ENCODE measurements at places on chromosomes 12 and 14.

DNA sequence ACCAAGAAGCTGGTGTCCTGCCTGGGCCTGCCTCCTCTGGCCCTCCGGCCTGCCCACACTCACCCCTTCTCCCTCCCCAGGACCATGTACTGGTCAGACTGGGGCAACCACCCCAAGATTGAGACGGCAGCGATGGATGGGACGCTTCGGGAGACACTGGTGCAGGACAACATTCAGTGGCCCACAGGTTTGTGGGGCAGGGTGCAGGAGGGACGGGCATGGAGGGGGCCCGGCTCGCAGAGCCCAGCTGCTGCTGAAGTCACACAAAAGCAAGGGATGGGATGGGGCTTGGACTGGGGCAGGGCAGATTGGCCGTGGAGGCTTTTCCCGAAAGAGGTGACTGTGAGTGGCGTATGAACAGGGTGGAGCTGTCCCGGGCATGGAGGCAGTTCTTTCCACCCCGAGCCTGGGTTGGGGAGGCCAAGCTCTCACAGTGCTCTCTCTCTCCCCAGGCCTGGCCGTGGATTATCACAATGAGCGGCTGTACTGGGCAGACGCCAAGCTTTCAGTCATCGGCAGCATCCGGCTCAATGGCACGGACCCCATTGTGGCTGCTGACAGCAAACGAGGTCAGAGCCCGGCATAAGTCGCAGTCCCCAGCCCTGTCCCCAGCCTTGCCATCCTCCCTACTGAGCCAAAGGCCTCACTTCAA lies 7.8 kb upstream of the NXPH4 start:
- DNase-seq = no peak

GRCh38 chr14:99590746-99591555 lies 13.1 kb downstream of the CCDC85C start:
- no peak for DNase-seq

DNA sequence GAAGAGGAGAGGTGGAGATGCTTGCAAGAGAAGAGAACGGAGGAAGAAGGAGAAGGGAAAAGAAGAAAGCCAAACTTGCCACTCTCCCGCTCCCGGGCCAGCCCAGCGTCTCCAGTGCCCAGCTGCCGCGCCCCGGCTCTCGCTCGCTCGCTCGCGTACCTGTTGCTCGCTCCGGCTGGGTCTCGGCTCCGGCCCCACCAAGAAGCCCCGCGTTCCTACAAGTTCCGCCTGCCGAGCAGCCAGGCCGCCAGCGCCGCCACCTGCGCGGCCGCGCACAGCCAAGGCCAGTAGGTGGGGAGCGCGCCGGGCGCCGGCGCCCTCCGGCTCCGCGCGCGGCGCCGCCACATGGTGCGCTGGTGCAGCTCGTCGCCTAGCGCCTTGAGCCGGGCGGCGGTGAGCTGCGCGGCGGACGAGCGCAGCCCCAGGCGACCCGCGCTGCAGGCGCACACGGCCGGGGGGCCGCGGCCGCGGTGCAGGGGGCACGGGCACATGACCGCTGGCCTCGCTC lies 370 bp downstream of the HRK start:
- peak; percentile 69 for DNase-seq

GRCh38 chr12:71046215-71046614 lies 111.6 kb downstream of the TSPAN8 start:
- DNase-seq = no peak

GRCh38 chr14:105853907-105854599 lies 327.7 kb downstream of the TMEM121 start:
- DNase-seq = no peak

GRCh38 chr12:57754411-57755193 lies at the start of gene MARCHF9:
MARCHF9 (plus strand) TSS chr12:57755103; CDS start chr12:57755529, 426 bp downstream.
- peak; percentile 86 for DNase-seq

- DNase-seq = no peak
These were observed 75.9 kb upstream of the TMPO start for GRCh38 chr12:98439471-98439951.

DNA sequence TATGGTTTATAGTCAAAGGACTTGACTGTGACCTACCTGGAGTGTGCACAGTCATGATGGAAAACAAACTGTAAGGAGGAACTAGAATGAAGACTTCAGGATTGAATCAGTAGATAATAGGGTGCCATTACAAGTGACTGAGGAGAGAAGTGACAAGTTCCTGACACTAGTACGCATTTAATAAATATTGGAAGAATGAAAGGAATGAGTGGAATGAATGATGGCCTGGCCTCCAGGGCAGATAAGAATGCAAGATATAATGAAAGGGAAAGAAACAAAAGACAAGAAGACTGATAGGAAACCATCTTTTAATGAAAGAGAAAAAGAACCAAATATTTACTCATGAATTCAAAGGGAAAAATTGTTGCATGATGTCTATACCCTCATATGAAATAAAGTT lies 44.7 kb upstream of the NEDD1 start:
- no peak for DNase-seq

DNA sequence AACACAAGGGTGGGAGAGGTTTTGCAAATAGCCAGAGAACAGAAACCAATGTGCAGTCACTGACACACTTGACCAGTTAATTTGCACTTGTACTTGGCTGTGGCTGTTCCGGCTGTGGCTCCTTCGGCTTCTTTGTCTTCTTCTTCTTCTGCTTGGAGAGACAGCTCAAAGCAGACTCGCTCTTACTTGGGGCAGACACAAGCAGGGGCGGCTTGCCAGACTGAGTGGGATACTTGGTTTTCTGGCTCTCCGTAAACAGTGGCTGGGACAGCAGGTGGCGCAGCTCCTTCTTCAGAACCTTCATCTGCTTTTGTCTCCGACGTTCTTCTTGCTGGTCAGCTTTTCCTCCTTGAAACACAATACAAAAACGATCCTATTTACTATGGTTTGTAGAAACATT lies 25.0 kb downstream of the OTUB2 start:
- no peak for DNase-seq

GRCh38 chr12:3141339-3142321 lies 64.5 kb downstream of the TSPAN9 start:
- no peak for DNase-seq

- no peak for DNase-seq
These were observed 43.0 kb downstream of the LRIG3 start for GRCh38 chr12:58877243-58877743.

DNA sequence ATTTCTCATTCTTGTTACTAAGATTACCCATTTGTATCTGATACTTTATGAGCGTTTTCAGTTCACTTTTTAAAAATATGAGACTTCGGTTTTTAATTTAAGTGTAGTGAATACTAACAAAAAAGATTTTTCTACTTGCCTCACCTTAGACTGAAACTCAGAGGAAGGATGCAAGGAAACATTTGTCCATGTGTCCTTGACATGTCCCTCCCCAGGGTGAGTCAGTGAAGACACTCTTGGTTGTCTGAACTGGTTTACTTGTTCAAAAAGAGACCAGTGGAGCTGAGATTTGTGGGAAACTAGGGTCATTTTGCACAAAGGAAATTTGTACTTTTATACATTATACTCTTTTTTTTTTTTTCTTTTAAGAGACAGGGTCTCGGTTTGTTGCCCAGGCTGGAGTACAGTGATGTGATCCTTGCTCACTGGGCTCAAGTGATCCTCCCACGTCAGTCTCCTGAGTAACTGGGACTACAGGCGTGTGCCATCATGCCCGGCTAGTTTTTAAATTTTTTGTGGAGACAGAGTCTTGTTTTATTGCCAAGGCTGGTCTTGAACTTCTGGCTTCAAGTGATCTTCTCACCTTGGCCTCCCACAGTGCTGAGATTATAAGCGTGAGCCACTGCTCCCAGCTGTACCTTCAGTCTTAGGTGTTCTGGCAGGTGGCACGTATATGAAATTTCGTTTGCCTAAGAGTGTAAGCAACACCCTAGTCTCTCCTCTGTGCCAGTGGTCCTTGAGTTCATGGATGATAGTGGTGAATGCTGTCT lies 56.7 kb downstream of the PPFIBP1 start:
- DNase-seq = no peak

DNA sequence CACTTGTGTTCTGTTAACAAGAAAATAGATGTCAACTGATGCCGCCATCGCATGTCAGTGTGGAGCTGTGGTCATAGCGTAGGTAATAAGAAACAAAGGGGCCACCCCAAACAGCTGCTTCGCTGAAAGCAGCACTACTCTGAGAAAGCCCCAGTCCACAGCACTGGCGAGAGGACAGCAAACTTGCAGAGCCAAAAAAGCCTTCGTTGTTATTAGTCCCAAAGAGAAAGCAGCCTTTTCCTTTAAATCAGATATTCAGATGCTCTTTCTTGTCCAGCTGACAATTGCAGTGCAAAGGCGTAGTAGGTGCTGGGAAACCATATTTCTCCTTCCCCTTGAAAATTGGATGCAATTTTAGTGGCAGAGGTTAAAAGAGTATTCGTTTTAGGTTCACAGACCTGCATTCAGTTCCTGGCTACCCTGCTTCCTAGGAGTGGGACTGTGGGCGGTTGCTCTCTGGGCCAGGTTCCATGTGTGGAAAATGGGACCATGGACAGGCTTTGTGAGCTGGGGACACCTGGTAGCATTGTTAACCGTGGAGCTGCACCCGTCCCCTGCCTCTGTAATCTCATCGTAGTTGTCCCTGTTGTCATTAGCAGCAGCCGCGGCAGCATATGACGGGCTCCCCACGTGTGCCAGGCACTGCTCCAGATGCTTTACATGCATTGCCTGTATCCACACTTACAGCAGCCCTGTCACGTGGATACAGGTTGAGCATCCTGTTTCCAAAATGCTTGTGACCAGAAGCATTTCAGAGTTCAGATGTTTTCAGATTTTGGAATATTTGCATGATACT lies 54.2 kb downstream of the ELK3 start:
- DNase-seq = no peak

DNA sequence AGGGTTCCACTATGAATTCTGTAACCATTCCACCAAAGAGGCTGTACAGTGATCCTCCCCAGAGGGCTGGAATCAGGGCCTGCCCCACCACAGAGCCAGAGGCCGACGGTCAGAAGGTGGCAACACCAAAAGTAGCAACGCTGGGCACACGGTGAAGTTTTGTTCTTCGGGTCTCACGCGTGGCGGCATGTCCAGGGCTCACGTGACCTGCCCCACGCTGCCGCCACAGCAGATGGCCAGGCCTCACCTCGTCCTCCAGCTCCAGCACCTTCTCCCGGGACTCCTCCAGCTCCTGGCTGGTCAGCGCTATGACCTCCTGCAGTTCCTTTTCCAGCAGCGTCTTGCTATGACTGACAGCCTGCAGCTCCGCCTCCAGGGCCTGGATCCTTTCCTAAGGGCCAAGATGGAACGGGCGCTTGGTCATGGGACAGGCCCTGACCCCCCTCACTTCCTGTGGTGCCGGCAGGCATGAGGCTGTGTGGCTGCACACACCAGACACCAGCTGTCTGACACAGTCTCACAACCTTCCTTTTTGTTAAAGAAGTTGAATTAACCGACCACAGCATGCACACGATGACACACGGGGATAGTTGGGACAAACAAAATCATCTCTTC lies 22.4 kb upstream of the ANKLE2 start:
- no peak for DNase-seq

DNA sequence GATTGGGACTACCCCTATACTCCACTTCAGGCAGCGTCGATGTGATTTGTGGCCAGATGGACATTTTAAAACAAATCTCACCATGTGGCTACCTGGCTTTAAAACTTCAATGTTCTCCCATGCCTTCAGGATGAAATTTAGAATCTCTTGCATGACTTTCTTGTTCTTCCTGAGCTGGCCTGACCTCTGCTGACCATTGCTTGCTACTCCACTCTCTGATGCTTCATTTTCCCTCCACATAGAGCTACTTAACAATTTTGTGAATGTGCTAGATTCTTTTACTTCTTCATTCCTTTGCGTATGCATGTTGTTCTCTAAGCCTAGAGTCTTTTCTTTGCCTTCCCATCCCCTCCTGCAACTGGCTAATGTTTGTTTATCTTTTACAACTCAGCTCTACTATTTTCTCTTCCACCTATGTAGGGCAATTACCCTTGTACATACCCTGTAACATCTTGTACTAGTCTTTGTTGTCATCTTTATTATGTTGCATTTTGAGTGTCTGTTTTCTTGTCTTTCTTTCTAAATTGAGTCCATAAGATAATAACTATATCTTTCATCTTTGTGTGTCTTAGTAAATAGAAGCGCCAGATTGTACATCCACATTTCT lies 41.2 kb downstream of the YLPM1 start:
- DNase-seq = peak; percentile 36

GRCh38 chr14:96698960-96699539 lies 98.1 kb upstream of the VRK1 start:
- peak; percentile 79 for DNase-seq

DNA sequence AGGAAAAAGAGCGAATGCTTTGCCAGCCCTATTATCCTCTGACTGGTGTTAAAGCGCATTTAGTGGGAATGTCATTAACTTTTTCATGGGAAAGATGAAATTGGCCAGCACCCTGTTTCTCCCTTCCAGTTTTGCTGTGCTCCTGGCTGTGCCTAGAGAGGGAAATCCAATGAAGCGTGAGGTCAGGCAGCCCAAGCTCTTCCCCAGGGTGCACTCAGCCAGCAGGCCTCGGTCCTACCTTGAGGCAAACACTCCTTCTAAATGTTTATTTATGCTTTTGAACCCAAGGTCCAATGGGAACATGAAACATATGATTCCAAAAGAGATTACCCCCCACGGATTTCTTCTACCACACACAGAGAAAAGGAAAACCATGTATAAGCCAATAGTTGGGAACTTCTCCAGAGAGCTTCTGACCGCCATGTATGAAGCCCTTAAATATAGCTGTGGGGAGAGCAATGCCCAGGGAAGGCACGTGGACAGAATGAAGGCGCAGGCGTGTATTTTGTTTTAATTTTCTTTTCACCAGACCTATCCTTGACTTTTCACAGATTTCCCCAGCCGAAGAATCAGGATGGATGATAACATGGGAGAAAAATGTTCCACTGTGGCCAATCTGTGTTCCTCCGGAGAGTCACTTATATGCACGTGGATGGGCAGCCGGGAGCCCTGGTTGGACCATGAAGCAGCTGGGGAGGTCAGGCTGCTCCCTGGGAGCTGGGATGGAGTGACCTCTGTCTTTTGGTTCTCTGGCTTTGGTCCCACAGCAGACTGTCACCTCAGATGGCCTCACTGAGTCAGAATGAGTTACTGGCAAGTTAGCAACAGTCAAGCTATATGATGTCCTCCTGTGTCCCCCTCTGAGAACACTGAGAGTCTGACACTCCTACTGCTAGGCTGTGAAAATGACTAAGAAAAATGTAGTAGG lies 37.3 kb downstream of the GPR135 start:
- DNase-seq = no peak

GRCh38 chr12:88247241-88247643 lies 105.1 kb downstream of the TMTC3 start:
- no peak for DNase-seq

- peak; percentile 16 for DNase-seq
These were observed 55.2 kb downstream of the GALNT4 start for GRCh38 chr12:89469361-89469760.

- peak; percentile 59 for DNase-seq
These were observed 1.2 kb upstream of the SH2B3 start for GRCh38 chr12:111404362-111405148.

DNA sequence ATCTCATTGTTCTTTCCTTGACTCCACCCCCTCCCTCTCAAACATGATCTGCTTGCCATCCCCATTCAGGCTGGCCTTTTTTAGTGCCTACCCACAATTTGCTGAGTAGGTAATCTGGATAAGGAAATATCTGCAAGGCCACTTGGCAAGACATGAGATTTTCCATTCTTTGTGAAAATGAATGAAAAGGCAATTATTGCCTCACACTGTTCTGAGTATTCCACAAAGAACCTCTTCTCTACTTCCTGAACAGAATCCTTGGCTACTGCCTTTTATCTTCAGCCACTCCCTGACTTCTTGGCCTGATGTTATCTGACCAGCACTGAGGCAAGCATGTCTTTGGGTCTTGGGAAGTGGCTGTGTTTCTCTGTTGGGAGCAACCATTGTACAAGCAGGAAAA lies 263.2 kb upstream of the ATP2B1 start:
- DNase-seq = no peak

- peak; percentile 87 for DNase-seq
These were observed 44.2 kb downstream of the LGMN start for GRCh38 chr14:92704036-92704804.

- DNase-seq = no peak
These were observed 7.4 kb downstream of the PKP2 start for GRCh38 chr12:32889011-32889760.

All from GM10248 (cell line).